ENCODE measurements at places on chromosomes 12 and 14.

DNA sequence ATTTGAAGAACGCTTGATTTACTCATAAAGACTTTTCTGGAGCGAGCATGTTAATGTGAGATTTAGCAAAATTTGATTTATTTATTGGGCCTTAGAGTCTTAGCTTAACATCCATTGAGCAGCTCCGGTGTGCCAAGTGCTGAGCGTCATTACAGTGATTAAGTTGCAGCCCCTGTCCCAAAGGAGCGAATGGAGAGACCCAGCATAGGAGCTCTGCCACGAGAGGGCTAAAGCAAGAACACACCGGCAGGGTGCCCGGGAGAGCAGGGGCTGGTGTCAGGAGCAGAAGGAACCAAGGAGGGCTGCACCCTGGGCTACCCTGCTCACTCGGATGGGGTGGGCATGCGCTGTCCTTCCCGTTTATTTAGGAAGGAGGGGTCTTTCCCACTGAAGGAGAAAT, 50.6 kb downstream of the PPP2R5C start:
- DNase-seq: no peak

- no peak for DNase-seq
Measured at GRCh38 chr12:32365473-32366064, 33.8 kb upstream of the FGD4 start.

GRCh38 chr14:76432827-76433752, 57.2 kb downstream of the ESRRB start:
- no peak for DNase-seq

DNA sequence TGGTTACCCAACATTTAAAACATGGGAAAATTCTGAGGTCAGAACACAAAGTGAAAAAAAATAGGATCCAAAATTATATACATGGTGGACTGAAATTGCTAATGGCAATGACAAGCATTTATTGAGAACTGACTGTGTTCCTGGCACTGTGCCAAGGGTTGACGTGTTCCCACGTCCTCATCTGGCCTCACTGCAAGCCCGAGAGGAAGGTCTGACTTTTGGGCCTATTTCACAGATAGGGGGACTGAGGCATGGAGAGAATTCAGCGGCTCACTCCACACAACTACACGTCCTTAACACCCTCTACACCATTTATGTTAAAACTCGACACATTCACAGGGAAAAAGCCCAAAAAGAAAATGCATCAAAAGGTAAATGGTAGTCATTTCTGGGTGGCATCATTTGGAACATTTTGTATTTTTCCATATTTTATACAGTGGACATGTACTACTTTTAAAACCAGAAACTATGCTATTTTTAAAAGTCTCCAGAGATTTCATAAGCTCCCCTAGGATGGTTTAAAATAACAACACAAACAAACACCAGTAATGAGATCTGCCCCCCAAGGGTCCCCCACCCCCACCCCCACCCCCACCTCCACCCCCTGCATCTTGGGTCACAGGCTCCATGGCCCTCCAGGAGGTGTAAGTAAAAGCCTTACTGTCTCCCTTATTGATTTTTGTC, 27.7 kb downstream of the CLMN start:
- peak; percentile 84 for DNase-seq

DNA sequence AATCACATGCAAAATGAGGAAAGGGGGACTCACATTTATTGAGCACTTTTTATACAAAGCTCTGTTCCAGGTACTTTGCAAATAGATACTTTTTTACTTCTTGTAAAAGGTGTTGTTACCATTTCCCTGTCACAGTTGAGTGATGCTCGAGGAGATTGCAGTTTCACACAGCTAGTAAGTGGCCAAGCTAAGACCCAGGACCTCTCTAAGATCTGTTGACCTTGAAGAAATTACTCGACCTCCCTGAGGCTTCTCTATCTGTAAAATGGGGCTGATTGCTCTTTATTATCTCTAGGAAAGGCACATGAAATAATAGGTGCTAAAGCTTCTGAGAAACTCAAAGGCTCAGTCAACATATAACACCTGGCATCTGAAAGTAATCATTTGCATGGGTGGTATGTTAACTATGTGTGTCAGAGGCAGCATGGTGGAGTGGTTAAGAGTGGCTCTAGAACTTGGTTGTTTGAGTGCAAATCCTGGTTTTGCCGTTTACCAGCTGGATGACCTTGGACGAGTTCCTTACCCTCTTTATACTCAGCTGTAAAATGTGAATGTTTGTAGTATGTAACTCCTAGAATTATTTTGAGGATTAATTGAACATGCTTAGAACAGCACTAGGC, 41.5 kb downstream of the IFT81 start:
- DNase-seq: no peak

DNA sequence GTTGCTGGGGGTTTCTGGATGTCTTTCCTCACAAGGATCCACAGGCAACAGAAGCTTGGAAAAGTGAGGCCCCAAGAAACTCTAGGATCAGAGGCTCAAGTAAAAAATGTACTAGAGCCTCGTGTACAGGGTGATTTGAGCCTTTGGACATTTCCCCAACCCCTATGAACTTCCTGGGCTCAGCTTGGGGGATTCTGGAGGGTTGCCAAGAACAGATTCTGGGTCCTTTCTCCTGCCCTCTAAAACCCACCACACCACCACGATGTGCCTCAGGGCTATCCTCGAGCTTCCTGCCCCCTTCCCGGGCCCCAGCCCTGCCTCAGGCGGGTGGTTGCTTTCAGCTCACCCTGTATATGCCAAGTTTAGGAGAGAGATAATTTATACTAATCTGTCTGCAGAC, 583 bp downstream of the FAM186B start:
- DNase-seq: no peak

- DNase-seq: no peak
Measured at GRCh38 chr12:77477907-77478533, 352.7 kb upstream of the NAV3 start.

DNA sequence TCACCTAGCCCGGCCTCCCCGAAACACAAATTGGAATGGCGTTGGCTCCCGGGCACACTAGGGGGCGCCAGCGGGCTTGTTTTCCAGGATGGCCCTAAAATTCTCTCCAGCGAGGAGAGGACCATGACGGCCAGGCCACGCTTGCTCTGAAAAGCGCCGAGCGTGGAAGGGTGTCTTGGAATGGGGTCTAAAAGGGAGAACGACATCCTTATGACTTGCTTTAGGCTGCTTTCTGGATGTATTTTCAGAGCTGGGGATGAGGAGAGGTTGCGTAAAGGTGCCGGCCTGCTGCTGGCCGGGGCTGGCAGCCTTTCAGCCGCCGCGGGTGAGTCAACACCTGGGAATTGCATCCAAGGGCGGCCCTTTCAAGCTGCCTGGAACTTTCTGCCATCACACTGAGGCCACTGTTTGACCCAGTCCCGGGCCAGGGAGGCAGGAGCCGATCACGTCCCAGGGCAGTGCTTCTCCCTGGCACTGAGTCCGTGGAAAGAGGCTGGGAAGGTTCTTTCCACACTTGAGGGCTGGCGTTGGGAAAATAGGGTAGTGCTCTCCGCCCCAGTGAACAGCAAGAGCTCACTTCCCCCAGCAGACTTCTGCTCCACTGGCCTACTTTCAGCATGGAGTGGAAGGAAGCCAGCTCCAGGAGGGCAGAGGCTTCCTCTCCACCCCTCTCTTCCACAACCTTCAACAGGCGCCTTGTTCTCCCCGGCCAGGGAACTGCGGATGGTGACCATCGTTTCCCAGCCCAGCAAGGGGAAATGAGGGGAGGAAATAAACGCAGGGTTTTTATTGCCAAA, 216.2 kb downstream of the TTC8 start:
- peak; percentile 96 for DNase-seq

DNA sequence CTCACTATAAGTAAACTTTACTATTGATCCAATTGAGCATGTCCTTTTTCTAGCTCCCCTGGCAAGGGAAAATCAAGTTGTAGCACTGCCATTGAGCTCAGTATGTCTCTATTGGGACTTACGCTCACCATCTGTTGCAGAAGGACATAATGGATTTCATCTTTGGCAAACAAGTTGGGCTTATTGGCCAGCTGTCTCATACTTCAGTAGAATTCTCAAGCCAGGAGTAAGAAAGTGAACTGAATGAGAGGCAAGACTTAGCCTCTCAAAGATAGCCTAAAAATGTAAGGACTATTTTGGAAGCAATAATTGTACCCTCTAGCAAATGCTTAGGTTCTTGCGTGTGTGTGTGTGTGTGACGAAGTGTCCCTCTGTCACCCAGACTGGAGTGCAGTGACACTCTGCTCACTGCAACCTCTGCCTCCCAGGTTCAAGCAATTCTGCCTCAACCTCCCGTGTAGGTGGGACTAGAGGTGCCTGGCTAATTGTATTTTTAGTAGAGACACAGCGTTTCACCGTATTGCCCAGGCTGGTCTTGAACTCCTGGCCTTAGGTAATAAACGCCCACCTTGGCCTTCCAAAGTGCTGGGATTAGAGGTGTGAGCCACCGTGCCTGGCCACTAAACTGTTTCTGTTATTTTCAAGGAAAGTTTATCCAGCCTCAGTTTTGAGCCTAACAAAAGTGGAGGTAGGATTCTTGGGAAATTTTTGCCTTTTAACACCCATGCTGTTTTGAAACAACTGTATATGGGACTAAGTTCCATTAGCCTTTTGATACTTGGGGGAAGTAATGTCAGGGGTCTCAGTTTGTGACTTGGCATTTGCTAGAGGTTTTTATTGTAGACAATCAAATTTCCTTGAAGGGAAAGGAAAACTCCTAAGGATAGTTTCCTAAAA, 7.0 kb downstream of the HNRNPA1 start:
- DNase-seq: no peak

DNA sequence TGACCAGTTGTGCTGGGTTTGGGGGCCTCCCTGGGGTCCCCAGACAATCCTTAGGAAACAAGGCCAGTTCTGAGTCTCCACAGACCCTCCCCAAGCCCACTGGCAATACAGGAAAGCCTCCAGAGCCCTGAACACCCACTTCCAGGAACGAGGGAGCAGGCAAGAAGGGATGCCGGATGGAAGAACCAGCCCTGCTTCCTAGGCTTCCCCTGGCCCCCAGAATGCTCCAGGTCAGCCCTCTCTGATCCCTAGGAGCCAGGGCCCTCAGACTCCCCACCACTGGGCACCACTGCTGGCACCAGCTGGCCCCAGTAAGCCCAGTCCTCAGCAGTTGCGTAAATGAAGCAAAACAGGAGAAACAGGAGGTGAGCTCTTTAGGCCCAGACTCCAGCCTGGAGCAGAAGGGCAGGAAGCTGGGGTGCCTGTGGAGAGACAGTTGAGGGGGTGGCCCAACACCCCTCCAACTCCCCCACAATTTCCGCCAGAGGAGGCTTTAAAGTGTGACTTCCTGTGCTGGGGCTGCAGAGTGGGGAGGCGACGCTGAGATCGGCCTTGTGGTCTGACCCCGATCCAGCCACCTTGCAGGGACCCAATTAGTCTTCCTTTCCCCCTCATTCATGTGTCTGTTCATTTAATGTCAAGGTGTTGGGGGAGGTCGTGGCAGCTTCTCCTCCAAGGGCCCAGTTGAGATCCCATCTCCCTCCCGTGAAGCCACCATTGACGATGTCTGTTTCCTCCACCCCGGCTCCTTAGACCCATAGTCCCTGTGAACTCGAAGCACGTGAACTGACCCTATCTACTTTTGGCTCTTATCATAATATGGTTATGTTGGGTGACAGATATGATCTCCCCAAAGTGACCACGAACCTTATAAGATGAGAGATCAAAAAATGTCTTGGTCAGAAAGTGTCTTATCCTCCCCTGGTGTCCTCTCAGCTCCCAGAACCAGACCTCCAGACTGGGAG, 4.7 kb downstream of the TNFRSF1A start:
- DNase-seq: no peak

- no peak for DNase-seq
Measured at GRCh38 chr12:87679251-87679650, 349.9 kb downstream of the C12orf50 start.

DNA sequence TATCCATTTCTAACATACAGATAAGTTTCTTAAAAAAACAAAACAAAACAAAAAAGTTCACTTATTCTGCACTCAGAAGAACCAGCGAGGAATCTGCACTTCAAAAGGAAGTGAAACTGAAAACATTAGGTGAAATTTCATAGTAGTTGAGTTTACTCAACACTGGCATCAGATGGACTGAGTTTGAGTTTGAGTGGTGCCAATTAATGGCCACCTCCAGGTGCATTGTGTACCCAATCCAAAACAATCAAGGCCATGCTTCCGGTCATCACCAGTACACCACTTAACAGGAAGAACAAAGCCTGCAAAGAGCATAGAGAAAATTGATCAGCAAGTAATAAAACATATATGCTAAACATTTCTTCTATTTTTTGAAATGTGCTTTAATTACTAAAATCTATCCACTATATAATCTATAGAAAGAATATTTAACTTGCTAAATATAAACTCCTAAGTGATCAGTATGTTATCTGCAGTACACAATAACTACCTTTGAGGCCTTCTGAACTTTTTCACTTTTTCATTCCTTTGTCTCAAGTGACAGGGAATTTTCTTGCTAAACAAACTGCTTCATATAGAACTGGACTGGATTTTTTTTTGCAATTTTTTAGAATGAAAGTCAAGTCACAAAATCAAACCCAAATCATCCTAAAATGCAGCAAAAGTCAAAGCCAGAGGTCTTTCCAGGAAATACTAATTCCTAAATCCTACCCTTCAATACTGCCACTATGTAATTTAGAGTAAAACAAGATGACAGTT, 11.5 kb downstream of the SLC38A2 start:
- DNase-seq: no peak

- peak; percentile 82 for DNase-seq
Measured at GRCh38 chr14:64760146-64760755, 56.0 kb downstream of the PLEKHG3 start.

GRCh38 chr14:77965919-77966435, 166.1 kb downstream of the ADCK1 start:
- DNase-seq: no peak

DNA sequence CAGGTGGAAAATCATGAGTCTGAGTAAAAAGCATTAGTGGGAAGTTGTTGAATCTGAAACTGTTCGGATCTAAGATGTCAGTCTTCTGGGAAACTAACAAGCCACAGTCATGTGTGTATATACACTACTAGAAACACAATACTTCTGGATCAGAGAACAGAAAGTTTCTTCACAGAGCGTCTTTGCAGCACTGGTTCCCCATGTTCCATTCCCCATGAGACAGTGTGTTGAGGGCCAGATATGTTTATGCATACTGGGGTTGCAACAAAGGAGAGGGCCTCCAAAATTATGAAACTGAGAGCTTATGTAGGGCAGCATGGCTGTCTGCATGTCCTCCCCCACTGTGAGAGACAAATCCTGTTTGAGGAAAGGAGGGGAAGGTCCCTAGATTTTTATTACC, 295.0 kb upstream of the NAV3 start:
- DNase-seq: no peak

- DNase-seq: no peak
Measured at GRCh38 chr12:43267818-43268217, 284.2 kb downstream of the ADAMTS20 start.

GRCh38 chr12:220491-220890, 6.5 kb upstream of the SLC6A12 start:
- DNase-seq: no peak

- DNase-seq: peak; percentile 73
Measured at GRCh38 chr12:92553389-92553788, 149.4 kb upstream of the PLEKHG7 start.
